ENCODE measurements at places on chromosomes 16 and 17. TPM values are rescaled to one million over a fixed set of nuclear protein-coding genes. Genes with fewer than 3 reads are reported as not detected.

DNA sequence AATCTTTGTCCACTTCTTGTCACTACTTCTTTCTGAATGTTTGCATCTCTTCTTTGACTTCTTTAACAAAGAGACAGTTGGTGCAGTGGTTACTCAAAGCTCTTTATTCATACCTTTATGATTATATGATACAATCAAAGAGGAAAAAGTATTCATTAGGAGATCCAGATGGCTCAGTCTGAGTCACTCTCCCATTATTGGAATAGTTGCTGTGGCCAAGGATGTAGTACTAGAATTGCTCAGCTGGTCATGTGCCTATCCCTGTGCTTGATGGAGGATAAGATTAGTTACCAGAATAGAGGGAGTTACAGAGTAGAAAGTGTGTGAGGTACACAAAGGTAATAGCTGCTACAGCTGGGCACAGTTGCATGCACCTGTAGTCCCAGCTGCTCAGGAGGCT is 18.3 kb downstream of the BCAS3 start:
- H3K4me3 ChIP-seq, result no peak overlapping the region

DNA sequence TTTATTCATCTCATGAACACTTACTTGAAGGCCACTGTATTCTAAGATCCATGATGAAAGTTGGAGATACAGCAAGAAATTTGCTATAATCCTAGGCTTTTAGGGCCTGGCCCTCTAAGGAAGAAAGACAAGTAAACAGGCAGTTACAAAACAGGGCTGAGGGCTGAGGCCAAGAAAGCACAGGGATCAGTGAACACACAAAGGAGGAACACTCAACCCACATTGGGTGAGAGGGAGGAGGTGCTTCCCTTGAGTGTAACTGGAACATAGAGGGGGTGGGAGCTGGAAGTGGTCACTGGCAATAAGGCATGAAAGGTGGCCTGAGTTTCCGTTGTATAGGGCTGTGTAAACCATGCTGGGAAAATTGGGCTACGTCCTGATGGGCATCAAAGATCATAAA is 112.2 kb downstream of the ZNF18 start:
- H3K4me1 ChIP-seq, result no peaks in the 10 kb centered on the region
- no peaks in the 10 kb centered on the region for H3K27me3 ChIP-seq
- no peak overlapping the region for H3K27ac ChIP-seq
- DNase-seq, result peak; percentile 12
- H3K4me3 ChIP-seq, result no peak overlapping the region
- H3K36me3 ChIP-seq, result no peaks in the 10 kb centered on the region

GRCh38 chr17:70181376-70181775 is 12.0 kb downstream of the KCNJ2 start:
- H3K27ac ChIP-seq, result no peak overlapping the region
- H3K27me3 ChIP-seq, result no peaks in the 10 kb centered on the region
- no peaks in the 10 kb centered on the region for H3K4me1 ChIP-seq

The ACAP1 gene
- 6.5 TPM for total RNA-seq

The OTOP3 gene
- not detected for total RNA-seq

- peaks cover 18% of the 10 kb centered on the region for H3K4me1 ChIP-seq
- H3K4me3 ChIP-seq, result peak overlapping the region; percentile 100
- peak overlapping the region; percentile 99 for H3K27ac ChIP-seq
Observed at GRCh38 chr16:9092978-9093344, 1.5 kb downstream of the HAPSTR1 start.

DNA sequence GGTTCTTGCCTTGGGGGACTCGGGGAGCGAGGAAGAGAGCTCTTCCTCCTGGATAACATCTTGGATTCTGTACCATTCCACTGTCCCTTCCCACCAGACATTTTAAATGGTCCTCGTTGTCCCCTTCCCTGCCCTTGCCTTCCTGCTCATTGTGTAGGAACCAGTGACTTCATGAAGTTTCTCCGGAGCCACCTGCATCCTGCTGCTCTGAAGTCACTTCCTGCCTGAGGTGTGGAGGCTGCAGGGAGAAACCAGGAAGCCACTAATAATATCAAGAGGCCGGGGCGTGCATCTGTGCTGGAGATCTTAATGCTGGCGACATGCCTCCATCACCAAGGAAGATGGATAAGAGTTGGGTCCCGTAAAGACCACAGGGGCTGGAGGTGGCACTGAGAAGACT is 6.2 kb upstream of the SLC16A13 start:
- H3K4me1 ChIP-seq, result no peaks in the 10 kb centered on the region
- H3K27ac ChIP-seq, result peak overlapping the region; percentile 6
- DNase-seq, result no peak
- H3K4me3 ChIP-seq, result no peak overlapping the region
- H3K27me3 ChIP-seq, result no peaks in the 10 kb centered on the region

- no peaks in the 10 kb centered on the region for H3K27me3 ChIP-seq
- no peaks in the 10 kb centered on the region for H3K4me1 ChIP-seq
- H3K4me3 ChIP-seq, result peak within 1 kb of the TSS; percentile 50
- no peaks in the 10 kb centered on the region for H3K36me3 ChIP-seq
- DNase-seq, result peak; percentile 54
- H3K27ac ChIP-seq, result peak within 1 kb of the TSS; percentile 77
Observed at GRCh38 chr17:49575679-49576087, at the start of gene NXPH3. Gene NXPH3 (plus strand): TSS chr17:49575871. CDS start chr17:49576220, 349 bp downstream.

The PIGL gene
- 22.5 TPM for total RNA-seq

- no peaks in the 10 kb centered on the region for H3K36me3 ChIP-seq
- peaks cover 10% of the 10 kb centered on the region for H3K4me1 ChIP-seq
- no peak overlapping the region for H3K4me3 ChIP-seq
- no peak for DNase-seq
- no peak overlapping the region for H3K27ac ChIP-seq
Observed at GRCh38 chr16:89331371-89332109, 114.0 kb downstream of the ZNF778 start.

All from prostate gland (tissue), 2 donors.